Activated naive CD4-positive, alpha-beta T cell (primary cell): ENCODE measurements at places on chromosomes 5 and 9.

DNA sequence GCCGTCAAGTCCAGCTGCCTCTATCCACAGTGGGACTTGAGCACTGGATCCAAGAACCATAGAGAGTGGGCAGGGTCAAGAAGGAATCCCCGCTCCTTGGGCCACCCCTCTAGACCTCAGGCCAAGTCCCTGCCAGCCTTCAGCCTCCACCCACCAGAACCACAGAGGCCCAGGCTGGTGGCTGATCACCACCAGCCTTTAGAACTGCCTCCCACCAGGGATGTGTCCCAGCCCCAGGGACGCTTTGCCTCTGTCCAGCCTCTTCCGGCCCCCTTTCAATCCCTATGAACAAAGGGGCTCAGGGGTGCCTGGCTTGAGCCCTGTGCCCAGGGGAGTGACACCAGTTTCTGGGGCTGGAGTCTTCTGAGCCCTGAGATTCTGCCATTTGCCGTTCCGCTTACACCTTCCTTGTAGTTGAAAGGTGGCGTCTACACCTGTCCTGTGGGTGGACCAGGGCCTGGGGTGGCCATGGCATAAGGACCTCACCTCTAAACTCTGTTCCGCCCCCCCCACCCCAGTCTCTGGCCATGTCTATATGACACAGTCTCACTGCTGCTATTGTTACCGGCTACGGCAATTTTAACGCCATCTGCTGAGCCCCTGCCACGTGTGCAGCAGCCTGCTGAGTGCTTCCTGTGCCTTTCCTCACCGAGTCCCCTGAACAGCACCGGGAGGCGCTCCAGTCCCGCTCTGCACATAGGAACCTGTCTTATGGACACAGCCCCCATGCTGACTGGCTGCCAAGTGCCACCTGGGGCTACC, 35.7 kb upstream of the ORM1 start:
- no peak for DNase-seq

DNA sequence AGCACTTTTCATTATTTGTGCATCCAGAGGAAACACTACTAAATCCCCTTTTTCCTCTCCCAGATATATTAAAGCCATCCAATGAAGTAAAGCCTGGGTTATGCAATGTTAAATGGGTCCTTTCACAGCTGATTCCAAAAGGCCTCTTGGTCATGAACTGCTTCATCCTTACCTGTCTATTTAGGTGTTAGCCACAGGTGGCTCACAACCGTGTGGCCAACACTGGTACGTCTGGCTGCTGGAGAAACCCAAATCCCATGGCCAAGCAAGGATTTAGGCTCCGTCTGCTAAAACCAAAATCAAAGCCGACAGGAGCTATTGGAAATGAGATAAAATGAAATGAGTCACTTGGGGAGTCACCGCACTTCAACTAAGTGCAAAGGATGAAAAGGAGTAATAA, 193.9 kb downstream of the ADCY2 start:
- no peak for DNase-seq

DNA sequence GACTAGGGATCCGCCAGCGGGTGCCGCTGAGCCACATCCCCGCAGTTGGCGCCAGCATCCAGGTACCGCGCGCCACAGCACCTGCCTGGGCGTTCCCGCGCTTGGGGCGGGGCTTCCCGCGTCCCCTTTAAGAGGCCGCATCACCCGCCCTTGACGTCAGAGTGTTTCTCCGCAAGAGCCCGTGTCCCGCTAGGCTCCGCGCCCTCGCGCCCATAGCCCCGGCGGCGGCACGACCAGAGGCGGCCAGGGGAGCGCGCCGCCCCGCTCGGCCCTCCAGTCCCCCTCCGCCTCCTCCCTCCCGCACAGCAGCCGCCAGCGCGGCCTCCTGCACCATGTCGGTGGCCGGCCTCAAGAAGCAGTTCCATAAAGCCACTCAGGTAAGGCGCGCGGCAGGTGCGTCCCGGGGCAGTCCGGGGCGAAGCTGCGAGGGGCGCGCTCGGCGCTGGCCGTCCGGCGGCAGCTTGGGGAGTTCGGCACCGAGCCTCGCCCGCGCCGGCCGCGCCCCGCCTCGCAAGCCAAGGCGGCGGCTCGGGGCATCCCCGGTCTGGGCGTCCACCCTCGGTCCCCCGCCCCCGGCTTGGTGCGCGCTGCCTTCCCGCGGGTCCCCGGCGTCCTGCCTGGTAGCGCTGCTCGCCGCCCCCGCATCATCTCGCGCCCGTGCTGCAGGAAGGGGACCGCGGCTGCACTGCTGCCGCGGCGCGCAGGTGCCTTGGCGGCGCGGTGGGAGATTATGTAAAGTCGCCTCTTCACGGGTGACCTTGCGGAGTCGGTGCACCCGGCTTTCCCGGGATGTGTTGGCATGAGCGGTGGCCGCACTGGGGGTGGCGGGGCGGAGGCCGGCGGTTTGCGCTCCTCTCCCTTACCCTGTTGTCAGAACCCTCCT, at the start of gene SH3GL2:
SH3GL2 (plus strand) TSS at position 156 of the 883 bp plus-strand sequence.
- no peak for DNase-seq

DNA sequence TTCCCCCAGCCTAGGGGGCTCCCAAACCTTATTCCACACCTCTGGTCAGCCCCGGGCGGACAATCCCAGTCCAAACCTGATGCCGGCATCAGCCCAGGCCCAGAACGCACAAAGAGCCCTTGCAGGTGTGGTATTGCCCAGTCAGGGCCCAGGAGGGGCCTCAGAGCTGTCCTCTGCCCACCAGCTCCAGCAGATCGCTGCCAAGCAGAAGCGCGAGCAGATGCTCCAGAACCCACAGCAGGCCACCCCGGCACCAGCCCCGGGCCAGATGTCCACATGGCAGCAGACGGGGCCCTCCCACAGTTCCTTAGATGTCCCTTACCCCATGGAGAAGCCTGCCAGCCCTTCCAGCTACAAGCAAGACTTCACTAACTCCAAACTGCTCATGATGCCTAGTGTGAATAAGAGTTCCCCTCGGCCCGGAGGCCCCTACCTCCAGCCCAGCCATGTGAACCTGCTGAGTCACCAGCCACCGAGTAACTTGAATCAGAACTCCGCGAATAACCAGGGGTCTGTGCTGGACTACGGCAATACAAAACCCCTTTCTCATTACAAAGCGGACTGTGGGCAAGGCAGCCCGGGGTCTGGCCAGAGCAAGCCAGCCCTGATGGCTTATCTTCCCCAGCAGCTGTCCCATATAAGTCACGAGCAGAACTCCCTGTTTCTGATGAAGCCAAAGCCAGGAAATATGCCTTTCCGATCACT, 27.6 kb upstream of the LTC4S start:
- no peak for DNase-seq
